ENCODE measurements at places on chromosomes 13 and 19.

GRCh38 chr13:34465423-34465922, 476.6 kb upstream of the NBEA start:
- DNase-seq = no peak

GRCh38 chr19:2332341-2333026, 4.0 kb downstream of the SPPL2B start:
- DNase-seq = no peak

DNA sequence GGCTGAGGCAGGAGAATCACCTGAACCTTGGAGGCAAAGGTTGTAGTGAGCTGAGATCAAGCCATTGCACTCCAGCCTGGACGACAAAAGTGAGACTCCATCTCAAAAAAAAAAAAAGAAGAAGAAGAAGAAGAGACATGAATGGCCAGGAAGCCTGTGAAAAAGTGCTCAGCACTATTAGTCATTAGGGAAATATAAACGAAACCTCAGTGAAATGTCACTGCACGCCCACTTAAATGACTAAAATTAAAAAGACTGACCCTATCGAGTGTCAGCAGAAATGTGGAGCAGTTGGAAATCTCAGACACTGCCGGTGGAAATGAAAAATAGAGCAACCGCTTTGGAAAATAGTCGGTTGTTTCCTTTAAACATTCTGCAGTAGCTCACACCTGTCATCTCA, 5.5 kb upstream of the TYROBP start:
- DNase-seq = no peak

- no peak for DNase-seq
Measured at GRCh38 chr13:73479351-73479750, 420.5 kb downstream of the KLF5 start.

GRCh38 chr13:60258349-60258748, 94.6 kb upstream of the DIAPH3 start:
- DNase-seq = no peak

GRCh38 chr13:98147521-98147920, 4.6 kb downstream of the FARP1 start:
- DNase-seq = no peak
